ENCODE measurements at places on chromosomes 6 and 20.

DNA sequence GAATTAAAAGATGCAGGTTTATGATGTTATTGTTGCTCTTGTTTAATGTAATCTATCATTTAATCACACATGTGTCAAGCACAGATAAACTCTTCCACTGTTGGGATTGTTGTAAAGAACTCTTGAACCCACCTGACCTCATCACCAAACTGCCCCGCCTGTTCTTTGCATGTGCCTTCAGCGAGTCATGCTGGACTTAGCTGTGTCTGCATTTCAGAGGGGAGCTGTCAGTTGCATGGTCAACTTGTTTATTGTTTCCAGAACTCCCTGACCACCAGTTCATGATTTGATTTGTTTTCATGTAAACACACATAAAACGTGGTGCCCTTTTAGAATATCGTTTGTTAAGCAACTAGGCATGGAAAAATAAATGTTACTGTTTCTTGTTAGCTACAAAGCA, 93.6 kb downstream of the KHDC1L start:
- DNase-seq: no peak

GRCh38 chr20:58749979-58750378, 57.4 kb downstream of the NPEPL1 start:
- DNase-seq: no peak

DNA sequence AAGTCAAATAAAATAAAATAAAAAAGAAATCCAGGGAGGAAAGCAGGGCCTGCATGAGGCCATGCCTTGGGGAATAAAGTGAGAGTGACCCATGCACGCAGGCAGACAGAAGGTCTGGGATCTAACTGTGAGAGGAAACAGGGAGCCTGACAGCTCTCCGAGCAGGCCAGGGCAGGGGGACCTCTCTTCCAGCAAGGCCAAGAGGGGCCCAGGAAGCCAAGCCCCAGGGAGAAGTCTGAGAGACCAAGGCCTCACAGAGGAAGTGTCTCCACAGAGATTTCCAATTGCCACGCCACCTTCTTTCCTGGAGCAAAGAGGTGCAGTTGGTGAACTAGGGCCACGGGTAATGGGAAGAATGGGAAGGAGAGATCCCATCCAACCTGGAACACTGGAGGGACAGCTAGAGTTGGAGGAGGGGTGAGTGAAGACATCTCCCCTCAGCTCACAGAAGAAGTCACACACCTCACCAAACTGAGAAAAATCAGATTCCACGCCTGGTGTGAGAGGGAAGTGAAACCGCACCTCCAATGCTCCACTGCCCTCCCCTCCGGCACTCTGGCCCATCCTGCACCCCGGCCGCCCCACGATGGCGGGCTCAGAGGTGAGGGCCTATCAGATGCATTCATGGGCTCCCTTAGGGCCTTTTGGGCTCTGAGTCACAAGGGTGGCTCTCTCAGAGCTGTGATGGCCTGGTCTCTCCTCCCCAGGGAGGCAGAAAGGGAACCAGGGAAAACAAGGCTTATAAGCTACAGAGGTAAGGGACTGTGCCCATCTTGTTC, 25.1 kb upstream of the TAF8 start:
- DNase-seq: no peak

DNA sequence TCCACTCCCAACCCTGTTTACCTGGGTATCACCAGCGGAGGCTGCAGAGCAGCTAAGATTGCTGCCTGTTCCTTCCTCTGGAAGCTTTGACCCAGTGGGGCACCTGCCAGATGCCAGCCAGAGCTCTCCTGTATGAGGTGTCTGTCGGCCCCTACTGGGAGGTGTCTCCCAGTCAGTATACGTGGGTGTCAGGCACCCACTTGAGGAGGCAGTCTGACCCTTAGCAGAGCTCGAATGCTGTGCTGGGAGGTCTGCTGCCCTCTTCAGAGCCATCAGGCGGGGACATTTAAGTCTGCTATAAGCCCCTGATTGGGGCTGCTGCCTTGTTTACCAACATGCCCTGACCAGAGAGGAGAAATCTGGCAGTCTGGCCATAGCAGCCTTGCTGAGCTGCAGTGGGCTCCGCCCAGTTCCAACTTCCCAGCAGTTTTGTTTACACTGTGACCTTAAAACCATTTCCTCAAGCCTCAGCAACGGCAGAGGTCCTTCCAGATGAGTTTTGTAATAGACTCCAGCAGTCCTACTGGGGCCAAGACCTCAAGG, 2.8 kb downstream of the RAET1E start:
- DNase-seq: peak; percentile 17

- no peak for DNase-seq
These were observed 104.4 kb upstream of the ADGRF4 start for GRCh38 chr6:47593979-47594378.

DNA sequence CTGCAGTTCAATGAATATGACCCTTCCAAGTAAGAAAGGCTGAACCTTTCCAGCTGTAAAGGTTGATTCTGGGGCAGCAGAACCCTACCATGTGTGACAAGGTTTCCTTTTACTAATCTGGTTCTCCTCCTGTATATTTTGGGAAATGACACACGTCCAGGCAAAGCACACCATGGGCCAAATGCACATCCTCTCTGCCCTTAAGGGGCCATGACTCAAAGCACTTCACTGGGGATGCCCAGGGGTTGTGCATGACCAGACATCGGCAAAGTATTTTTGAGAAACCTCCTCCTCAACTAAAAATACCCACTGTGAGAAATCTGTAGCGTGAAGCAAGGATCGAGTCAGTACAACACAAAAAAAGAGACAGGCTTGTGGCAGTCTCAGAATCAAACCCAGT, 174.7 kb downstream of the BACH2 start:
- no peak for DNase-seq

DNA sequence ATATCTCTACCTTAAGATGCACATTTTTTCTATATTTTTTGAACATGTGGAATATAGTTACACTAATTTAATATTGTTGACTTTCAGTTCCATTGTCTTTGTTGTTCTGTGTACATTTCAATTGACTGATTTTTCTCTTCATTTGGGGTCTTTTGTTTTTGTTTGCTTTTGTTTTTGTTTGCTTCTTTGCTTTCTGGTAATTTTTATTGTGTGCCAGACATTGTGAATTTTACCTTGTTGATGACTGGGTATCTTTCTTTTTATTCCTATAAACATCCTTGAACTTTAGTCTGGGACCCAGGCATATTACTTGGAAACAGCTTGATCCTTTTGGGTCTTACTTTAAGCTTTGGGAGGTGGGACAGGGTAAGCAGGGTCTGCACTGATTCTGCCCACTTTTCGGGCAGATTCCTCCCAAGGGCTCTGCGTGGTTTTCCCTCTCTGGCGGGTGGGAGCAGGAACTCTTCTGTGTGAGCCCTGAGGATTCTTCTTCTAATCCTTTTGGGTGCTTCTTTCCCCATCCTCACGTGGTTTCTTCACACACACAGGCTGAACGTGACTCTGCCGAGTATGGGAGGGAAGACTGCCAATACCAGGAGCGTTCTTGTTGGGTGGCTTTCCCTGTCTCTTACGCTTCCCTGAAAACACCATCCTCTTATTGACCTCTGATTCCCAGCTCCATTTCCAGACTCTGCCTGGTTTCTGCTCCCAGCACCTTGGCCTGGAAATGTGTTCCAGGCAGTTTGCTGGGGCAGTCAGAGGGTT, 200.5 kb downstream of the ARID1B start:
- no peak for DNase-seq

DNA sequence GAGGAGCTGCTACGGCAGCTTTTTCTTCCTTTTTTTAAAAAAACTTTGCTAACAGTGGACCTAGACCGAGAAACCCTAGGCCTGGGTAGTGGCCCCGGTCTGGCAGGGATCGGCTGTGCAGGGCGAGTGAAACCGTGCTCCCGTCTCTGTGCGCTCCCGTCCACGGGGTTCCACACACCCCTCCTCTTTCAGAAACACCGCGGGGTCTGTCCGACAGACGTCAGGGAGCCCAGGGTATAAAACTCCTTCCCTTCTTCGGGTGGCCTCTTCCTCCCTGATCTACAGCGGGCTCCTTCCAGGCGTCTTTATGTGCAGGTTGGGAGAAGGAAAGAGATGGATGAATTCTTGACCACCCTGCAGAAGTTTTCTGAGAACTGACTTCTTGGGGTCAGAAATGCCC, 27.1 kb upstream of the SMOC2 start:
- no peak for DNase-seq

DNA sequence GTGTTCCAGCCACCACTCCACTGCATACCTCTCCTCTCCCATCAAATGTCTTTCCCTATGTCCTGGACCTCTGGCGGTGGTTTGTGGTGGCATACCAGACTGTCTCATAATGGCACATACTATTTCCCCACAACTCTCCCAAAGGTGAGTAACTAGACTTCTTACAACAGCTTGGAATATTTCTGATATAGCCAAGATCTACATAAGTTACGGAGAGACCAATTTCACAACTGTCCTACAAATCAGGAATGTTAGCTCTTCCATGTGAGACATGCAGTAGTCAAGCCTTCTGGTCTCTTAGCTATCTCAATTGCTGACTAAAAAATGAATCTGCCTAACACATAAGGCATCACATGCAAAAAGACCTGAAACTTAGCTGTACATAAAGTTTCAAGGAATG, 588.9 kb downstream of the RNF144B start:
- DNase-seq: no peak

GRCh38 chr6:119110601-119111548, 32.4 kb upstream of the FAM184A start:
- DNase-seq: peak; percentile 55

- no peak for DNase-seq
These were observed 16.8 kb downstream of the MRAP2 start for GRCh38 chr6:84050408-84050807.

- no peak for DNase-seq
These were observed 224.9 kb downstream of the ANKRD60 start for GRCh38 chr20:58003525-58003924.

- no peak for DNase-seq
These were observed 11.5 kb upstream of the CARMIL1 start for GRCh38 chr6:25267662-25268061.

DNA sequence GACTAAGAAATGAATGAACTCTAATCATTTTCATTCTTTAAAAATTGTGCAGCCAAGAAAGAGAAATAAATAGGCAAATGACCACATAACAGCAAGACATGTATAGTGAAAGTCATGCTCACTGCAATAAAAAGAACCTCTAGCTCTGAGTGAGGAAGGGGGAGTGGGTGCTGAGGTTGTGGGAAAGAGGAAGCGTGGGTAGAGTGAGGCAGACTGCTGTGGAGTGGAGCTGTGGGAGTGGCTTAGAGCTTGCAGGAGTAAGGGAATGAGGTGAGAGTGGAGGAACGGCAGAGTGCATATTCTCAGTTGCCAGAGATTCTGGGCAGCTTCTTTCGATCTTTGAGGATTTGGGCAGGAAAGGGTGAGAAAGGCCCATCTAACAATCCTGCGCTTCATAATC, 10.4 kb downstream of the DEFB129 start:
- no peak for DNase-seq

GRCh38 chr20:35240083-35240810, 13.8 kb downstream of the MMP24 start:
- no peak for DNase-seq

DNA sequence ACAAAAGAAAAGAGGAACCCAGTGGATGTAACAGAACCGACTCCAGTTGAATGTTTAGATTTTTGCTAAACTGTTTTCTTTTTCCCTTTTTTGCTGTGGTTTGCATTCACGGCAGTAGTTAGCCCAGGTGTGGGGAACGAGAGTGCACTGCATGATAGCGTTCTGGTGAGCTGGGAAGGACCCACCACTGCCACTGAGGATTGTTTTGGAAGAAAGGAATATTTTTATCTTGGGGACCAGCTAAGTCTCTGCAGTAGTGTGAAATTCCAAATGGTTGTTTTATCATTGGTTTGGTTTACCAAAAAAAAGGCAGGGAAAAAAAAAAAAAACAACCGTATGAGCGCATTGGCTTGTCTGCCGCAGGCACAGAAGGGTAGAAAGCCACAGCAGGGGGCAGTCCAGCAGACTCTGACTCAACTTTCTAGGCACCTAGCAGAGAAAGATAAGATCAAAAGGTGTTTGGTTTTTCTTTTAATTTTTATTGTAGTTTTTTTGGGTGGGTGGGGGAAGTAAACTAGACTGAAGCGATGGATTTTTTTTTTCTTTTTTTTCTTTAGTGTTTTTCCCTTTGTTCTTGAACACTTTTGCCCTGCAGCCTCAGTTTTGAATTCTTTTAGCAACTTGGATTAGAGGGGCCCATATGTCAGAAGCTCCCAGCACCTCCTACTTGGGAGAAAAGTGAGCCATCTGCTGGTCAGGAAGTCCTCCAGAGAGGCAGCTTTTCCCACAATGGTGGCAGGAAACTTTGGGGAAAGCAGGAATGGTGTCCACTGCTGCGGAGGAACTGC, 13.5 kb upstream of the RAB5IF start:
- DNase-seq: no peak

DNA sequence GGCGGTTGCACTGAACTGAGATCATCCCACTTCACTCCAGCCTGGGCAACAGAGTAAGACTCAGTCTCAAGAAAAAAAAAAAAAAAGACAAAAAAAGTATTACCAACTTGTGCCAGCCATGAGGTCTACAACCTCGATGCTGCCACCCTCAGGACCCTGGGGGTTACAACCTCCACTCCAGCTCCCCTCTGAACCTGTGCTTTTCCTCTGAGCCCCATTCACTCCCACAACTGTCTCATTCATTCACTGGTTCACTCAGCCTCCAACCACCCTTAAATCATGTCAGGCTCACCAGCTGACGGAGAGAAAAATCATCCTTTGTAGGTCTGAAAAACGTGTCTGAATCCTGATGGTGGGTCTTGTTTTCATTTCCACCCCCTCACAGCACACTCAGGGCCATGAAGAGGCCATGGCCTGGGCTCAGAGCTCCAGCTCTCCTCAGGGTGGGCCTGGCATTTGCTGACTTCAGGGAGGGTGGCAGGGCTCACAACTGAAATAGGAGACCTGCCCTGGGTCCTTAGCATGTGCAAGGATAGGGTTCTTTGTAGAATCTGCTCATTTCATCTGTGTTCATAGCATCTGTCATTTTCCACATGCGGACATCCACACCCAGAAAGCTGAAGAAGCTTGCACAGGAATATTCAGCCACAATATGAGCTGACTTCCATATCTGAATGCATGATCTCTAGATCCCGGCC, 1.9 kb upstream of the ULBP1 start:
- peak; percentile 35 for DNase-seq

DNA sequence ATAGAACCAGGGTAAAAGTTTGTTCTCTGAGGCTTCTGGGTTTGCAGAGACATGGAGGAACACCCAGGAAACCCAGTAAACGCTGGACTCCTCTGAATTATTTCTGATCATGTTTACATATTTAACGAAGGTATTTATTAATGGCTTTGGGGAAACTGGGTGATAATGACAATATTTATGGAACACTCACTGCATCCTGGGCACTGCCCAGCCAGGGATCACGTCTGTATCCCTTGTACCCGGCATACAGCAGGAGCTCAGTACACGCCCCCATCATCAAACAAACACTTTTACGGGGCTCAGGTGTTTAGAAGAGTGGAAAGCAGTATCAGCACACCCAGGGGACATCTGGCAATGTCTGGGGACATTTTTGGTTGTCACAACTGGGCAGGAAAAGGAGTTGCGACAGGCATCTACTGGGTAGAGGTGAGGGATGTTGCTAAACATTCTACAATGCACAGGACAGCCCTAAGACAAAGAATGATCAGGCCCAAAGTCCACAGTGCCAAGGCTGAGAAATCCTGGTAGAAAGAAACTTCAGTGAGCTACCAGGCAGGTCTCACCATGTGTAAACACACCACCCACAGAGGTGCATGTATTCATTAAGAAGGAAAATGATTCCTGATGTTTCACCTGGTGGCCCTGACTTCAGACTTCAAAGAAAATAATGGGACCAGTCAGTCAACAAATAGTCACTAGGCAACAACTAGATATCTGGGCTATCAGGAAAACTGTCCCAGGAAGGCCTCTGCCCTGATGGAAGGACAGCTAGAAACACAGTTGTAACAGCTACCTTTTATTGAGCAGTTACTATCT, 35.3 kb downstream of the ZMYND8 start:
- no peak for DNase-seq

GRCh38 chr20:4729265-4729664, 7.6 kb downstream of the PRND start:
- DNase-seq: no peak

Data from kidney capillary endothelial cell (primary cell).